ENCODE measurements at places on chromosomes 7 and 10.

GRCh38 chr7:2637505-2638223 is 5.9 kb downstream of the TTYH3 start:
- DNase-seq: no peak

DNA sequence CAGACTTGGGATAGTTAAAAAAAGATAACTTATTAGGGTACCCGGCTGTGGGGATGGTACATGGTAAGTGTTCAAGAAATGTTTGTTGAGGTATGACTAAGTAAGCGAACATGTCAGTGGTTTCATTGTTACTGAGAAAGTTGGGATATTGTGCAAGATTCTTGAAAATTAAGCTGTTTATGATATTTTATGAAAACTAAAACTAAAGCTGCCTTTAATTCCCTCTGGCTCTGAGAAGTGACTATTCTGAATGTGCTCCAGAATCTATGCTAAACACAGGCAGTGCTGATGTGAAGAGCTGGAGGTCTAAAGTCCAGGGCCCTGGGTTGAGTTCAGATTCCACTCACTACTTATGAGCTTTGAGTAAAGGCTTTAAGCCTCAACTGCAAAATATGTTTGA is 72.9 kb downstream of the AOAH start:
- DNase-seq: no peak

DNA sequence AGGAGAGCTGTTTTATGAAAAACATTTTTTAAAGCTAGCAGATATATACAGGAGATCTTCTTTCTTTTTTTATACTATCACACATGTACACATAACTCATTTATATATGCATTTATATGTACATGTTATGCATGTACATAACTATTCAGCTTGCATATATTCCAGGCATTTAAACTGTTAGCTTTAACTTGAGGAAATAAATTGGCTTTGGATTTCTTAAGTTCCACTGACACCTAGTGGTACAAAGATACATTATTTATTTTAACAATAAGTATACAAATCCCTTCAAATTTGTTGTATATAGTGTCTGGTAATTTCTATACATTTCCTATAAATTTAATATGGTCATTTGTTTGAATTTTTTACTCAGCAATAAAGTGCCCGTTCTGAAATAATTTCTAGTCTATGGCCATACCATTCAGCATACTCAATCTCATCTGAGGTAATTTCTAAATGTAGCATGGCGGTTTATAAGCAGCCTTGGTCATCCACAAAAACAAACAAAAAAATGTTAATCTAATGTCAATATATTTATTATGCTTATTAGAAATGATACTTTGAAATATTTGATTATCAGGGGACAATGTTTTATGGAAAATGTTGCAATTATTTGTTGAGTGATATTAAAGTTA is 11.6 kb downstream of the ZDHHC6 start:
- no peak for DNase-seq

- DNase-seq: no peak
Observed at GRCh38 chr10:78756604-78757343, 312.0 kb upstream of the ZMIZ1 start.

GRCh38 chr7:44617225-44617890 is 10.9 kb downstream of the OGDH start:
- no peak for DNase-seq

All from activated CD4-positive, CD25-positive, alpha-beta regulatory T cell treated with anti-CD3 and anti-CD28 coated beads, Interleukin-2, amount 50 U/mL, for 16 hours (primary cell).